ENCODE measurements at places on chromosomes 3 and 15.

DNA sequence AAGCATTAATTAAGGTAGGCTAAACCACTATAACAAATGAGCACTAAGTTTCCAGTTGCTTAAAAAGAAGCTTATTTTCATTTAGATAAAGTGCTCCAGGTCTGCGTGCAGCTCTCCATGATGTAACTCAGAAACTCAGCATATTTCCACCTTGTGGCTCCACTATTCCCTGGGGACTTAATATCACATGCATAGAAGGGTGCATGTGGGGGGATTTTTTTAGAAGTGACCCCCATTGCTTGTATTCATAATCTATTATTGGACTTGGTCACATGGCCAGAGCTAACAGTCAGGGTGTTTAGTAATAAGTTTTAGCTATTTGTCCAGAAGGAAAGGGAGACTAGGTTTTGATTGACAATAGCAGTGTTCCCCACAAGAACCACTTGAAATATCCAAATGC lies 86.8 kb downstream of the TMCO5A start:
- no peak for DNase-seq

DNA sequence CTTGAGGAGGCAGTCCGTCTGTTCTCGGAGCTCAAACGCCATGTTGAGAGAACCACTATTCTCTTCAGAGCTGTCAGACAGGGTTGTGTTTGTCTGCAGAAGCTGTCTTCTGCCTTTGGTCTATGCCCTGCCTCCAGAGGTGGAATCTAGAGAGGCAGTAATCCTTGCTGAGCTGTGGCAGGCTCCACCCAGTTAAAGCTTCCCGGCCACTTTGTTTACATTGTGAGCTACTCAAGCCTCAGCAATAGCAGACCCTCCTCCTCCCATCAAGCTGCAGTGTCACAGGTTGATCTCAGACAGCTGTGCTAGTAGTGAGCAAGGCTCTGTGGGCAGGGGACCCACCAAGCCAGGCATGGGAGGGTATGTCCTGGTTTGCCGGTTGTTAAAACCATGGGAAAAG lies 8.9 kb downstream of the OR5AC2 start:
- DNase-seq = no peak

GRCh38 chr15:64478863-64479262 lies 18.5 kb downstream of the ZNF609 start:
- DNase-seq = no peak

DNA sequence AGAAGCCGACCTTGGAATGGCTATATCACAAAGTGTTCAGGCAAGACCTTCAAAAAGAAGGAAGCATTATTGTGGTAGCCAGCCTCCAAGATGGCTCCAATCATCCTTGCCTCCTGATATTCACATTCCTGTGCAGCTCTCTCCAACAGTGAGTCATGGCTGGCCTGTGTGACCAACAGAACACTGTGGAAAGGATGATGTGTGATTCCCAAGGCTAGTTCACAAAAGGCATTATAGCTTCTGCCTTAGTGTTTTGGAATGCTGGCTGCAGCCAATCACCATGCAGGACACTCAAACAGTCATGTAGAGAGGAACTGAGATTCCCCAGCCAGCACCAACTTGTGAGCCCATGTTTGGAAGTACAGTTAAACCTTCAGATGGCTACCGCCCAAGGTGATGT lies 102.6 kb downstream of the EFL1 start:
- DNase-seq = peak; percentile 96

DNA sequence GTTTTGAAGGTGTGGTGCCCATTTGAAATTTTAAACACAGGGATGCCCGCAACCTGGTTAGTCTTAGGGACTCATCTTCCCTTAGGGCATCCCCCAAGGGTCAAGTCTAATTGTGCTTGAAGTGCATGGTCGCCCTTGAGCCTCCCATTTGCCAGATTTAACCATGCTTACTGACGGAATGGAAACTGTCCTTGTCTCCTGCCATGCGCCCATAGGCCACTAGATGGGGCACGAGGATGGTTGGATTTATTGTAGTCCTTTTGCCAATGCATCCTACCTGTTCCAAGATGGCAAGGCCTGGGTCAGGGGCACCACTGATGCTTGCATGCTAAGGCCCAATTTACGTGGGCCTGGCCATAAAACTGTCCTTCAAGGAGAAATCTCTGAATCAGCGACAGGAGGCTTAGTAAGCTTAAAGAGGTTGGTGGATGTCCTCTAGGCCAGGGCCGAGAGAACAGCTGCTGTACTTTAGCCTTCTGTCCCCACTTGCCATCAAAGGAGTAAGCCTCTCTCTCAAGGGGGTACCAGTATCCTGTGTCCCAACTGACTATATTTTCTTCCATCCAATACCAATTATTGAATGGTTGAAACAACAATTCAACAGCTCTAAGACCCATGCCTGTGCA lies 355.4 kb downstream of the OTOL1 start:
- DNase-seq = peak; percentile 17

DNA sequence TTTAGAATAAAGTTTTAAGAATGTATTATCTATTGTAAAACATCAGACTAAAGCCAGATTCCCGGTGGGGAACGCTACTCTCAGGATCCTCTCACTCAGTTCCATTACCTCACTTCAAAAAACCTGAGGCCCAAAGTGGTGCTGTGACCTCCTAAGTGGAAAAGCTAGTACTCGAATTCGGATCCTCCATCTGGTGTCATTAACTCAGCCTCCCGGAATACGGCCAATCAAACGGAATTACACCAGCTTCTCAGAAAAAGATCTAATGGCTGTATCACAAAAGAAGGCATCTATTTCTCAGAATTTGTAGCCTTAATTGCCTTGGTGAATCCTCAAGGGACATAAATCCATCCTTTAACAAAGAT lies 627 bp downstream of the ACAD11 start:
- DNase-seq = no peak

DNA sequence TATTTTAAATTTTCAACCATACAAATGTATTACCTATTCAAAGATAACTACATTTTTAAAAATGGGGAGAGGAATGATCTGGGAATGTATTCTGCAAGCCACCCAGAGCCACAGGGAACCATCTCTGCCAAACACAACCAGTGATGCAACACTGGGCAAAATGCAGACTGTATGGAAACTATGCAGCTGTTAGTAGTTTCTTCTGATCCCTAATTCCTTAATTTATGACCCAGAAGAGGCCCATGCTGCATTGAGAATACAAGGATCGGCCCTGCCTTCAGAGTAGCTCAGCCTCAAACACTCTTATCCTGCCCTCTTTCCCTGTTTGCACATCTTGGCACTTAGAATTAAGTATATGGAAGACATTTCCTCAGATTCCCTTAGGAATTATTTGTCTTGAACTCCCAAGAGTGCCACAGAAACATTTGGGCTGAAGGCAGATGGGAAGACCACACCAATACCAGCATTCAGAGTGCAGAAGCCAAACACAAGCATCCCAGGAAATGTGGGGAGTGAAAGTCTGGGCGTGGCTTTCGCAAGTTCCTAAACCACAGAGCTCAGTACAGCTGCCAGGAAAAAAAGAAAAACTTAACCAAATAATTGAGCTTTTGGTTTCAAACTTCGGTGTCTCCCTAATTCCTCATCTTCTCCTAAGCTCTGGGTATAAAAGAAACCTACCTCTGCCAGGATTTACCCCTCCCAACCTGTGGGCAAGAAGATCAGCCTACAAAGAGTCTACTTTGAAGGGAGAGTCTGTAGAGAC lies 5.3 kb downstream of the SNUPN start:
- no peak for DNase-seq

- DNase-seq = no peak
These were observed 397.6 kb downstream of the TBL1XR1 start for GRCh38 chr3:176799675-176800074.

GRCh38 chr15:75200765-75201615 lies 692 bp upstream of the C15orf39 start:
- no peak for DNase-seq

- DNase-seq = no peak
These were observed 40.1 kb downstream of the ANAPC13 start for GRCh38 chr3:134445636-134446035.

GRCh38 chr15:62085740-62086139 lies 19.0 kb downstream of the C2CD4A start:
- DNase-seq = no peak

GRCh38 chr15:99630607-99631131 lies 64.9 kb downstream of the MEF2A start:
- no peak for DNase-seq

- peak; percentile 37 for DNase-seq
These were observed 69.8 kb upstream of the SLC4A7 start for GRCh38 chr3:27553886-27554540.

GRCh38 chr3:57512166-57512565 lies 32.0 kb downstream of the DNAH12 start:
- DNase-seq = no peak

- no peak for DNase-seq
These were observed 18.2 kb downstream of the SSR3 start for GRCh38 chr3:156536524-156537316.

DNA sequence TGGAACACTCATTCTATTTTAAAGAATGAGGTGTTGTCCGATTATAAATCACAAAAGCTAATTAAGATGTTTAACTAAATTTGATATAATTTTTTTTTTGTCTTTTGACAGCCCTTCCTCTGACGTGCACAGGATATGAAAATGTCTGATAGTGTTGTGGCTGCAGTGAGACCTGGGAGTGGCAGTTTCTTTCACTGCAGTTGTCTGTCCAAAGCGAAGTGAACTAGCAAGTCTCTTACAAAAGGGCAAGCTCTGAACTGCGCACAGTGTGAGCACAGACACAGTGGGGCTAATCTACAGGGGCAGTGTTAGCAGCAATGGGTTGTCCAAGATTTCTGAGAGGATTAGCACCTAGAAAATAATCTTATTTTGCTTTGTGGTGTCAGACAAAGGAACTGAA lies 29.1 kb upstream of the MYRIP start:
- no peak for DNase-seq

GRCh38 chr3:107235928-107236315 lies 141.3 kb upstream of the CCDC54 start:
- peak; percentile 73 for DNase-seq

DNA sequence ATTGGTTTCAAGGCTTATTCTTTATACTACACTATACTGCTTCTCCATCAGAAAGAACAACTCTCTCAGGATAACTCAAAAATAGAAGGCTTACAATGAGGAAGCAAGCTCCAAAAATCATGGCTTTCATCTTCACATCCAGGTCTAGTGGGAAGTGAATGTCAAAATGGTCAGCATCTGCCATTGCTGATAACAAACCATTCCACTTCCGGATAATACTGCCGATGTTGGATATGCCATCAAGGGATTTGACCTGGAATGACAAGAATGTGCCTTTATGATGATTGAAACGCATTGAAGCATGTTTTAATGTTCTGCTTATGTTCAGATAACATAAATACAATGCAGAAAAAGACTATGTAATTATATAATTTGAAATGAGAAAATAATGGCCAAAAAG lies 34.0 kb upstream of the PLOD2 start:
- DNase-seq = no peak

DNA sequence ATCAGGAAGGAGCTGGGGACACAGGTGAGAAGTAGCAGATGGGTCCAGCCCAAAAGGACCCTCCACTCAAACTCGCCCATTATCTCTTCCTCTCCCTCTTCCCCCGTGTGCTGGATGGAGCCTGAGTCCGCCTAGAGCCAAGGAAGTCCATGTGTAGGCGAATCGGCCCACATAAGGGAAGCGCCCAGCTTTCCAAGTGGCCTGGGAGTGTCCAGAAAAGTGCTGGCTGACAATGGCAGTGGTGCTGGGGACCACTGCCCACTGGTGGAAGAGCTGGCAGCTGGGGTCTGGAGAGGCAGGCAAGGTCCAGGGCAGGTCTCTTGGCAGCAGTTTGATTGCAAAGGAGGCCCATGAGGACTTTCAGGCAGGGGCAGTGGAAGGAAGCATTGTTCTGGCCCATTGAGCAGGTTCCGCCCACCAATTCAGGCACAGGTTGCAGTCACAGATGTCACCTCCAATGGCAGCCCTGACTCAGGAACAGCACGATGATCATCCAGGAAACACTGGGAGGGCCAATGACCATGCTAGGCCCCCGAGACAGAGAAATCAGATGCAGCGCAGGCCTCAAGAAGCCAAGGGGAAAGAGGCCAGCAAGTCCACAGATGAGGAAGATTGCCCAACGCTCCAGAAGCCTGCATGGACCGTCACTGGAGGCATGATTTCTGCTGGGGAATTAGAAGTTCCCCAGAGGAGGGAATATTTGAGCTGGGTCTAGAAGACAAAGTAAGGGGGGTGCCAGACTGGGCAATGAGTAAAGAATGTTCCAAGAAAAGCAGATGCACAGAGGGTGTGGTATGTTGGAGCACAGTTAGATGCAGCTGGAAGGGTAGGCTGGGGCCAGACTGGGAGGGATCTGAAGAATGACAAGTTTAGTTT lies 3.0 kb downstream of the MFGE8 start:
- peak; percentile 38 for DNase-seq

DNA sequence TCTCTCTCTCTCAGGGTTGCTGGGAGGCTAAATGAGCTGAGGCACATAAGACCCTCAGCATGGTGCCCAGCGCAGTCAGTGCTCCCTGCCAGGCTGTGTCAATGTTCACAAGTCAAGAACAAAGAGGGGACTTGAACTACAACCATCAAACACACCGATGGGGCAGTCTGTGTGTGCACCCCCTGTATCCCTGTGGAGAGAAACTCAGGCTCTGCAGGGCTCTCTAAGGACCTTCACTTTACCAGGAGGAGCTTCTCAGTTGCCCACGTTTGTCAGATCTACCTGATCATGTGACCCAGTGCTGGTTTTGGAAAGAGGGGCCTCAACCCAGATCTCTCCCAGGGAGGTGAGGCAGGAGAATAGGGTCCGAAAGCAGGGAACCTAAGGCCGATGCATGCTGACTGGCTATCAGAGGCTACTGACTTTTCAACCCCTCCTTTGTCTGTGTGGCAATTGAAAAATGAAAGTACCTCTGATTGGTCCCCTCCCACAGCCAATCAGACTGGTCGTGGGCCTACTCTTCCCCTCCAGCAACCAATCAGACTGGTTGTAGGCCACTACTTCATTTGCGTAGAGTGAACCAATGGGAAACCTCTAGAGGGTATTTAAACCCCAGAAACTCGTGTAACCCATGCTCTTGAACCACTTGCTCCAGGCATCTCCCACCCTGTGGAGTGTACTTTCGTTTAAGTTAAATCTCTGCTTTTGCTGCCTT lies 34.0 kb downstream of the RHCG start:
- DNase-seq = no peak

DNA sequence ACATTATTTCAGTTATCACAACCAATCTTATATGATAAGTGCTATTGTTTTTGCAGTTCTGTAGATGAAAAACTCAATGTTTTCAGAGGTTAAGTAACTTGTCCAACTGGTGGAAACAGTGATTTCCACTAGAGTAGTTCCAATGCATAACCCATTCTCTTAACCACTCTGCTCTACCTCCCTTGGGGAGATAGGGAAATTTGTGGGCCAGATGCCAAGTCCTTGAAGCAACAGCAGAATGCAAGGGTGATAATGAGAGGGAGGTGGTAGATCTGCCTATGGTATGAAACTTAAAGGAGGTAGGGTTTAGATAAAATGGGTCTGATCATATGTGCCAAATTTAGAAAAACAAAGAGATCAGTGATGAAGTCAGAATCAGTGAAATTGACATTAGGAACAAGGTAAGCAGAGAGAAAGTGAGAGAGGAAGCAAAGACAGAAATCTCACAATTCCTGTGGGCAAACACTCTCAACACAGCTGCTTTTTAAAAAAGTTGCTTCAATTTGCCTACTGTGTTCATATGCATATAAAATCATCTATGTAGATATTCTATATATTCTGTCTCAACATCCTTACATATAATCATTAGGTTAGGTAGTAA lies 50.5 kb upstream of the UBP1 start:
- DNase-seq = no peak

- DNase-seq = no peak
These were observed 6.5 kb upstream of the AQR start for GRCh38 chr15:34976073-34976472.
